ENCODE measurements at places on chromosomes 1 and 21.

- no peak for DNase-seq
Measured at GRCh38 chr1:218090459-218090858, 194.6 kb upstream of the RRP15 start.

DNA sequence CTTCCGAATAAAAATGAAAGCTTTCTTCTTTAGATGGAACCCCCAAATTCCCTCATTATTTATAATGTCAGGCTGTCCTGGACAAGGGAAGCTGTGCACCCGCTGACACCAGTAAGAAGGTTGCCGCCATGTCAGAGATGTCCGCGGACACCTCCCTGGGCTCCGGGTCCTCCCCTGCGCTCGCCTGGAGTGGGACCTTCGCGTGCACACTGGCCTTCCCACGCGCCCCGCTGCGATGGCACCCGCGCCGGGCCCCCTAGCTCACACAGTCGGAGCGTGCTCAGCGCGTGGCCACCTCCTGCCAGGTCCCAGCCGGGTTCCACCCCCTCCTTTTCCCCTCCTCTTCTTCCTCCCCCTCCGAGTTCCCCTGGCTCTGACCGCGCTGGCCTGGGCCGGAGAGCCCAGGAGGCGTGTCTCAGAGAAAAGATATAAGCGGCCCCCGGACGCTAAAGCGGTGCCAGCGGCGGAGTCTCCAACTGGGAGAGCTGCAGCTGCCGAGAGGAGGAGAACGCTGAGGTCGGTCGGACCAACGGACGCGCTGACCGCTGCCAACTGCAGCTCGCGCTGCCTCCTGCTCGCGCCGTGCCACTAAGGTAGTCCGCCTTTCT lies at the start of gene G0S2:
Gene G0S2 (plus strand): TSS at position 456 of the 608 bp plus-strand sequence. CDS start 273 bp downstream, outside the sequence.
- DNase-seq, result peak; percentile 7

DNA sequence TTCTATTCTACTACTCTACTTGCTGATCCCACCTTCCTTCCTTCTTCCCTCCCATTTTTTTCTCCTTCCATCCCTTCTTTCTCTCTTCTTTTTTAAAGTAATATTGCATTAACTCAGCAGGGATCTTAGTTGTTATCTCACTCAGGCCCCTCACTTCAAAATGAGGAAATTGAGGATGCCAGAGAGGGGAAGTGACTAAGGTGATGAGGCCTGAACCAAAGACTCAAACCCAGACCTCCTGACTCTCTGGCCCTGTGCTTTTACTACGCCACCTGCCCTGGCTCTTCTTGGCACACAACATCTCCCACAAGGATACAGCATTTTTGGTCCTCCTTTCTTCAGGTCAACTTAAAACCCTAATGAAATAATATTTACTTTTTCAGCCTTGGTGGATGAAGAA lies 151.7 kb upstream of the ZNF648 start:
- no peak for DNase-seq

- no peak for DNase-seq
Measured at GRCh38 chr1:214494706-214495105, 56.7 kb downstream of the PTPN14 start.

DNA sequence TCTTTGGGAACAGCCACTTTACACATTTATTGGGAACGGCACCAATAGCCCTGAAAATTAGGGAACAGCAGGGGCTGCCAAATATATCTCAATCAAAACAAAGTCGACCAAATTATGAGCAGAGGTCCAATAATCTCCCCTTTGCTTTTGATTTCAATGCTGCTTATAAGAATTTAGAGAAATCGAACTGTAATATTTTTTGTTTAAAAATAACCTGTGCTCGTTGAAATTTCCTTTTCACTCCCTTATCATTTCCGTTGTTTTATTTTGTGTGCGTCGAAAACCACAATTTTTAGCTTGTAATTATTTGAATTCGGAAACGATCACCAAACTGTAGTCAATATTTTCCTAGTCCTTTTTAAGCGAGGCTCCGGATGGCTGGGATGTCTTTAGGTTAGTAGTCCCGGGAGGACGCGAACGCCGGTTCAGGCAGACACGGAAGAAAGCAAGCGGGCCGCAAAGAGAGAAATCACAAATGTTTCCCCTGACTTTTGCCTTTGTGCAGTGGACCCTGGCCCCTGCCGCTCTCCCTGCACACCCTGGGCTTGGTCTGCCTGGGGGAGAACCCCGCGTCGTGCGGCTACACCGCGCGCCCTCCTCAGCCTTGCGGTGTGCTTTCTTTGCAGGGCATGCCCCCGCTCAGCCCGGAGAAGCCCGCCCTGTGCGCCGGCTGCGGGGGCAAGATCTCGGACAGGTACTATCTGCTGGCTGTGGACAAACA lies 2.3 kb downstream of the LHX9 start:
- no peak for DNase-seq

GRCh38 chr1:59066236-59066635 lies 230.7 kb upstream of the FGGY start:
- no peak for DNase-seq

All from activated CD4-positive, alpha-beta T cell treated with anti-CD3 and anti-CD28 coated beads, Interleukin-2, amount 50 U/mL, for 1 hour (primary cell).